Lung (tissue), 17 donors: ENCODE measurements at places on chromosomes 2 and 18.
A peak's percentile ranks its signal among the peaks of the same experiment; 100 is the strongest.

DNA sequence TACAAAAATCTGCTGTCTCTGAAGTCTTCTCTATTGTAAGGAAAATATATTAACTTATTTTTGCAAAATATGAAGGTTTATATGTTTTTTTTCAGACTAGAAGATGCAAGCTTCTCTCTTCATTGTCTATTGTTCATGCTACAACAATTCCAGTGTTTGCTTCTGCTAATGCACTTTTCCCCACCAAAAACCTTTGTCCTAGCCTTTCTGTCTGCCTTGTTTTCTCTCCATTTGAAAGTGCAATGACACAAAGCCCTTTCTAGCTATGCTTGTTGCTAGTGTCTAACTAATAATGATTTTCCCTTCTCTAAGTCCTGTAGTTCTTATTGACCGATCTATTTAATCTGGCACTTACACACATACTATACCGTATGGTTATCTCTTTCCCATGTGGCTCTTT, 369.5 kb upstream of the CELF4 start:
- DNase-seq: no peak

DNA sequence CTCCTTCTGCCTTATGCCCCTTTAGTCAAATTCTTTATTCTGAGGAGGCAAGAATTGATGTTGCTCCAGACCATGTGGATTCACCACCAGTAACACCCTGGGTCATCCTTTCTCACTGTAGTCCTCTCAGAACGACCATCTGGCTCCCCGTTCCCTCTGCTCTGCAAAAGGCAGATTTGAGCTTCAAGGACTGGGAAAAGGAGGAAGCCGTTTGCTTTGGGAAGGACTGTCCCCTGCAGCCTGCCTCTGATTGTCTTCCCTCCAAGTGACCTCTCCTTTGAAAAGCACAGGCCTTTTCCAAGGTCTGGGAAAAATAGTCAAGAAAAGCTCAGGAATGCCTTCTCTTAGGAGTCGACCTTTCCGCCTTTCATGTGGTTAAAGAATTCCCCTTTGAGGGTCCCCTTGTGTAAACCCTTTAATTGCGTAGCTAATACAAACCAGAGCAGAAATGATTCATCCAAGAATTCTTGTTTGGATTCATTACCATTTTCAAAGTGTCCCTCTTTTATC, 130.1 kb upstream of the COPS8 start:
- no peak for DNase-seq

- DNase-seq: no peak
These were observed 154.7 kb upstream of the CNTNAP5 start for GRCh38 chr2:123870206-123870880.

- DNase-seq: no peak
These were observed 38.8 kb downstream of the INHBB start for GRCh38 chr2:120384486-120385354.

DNA sequence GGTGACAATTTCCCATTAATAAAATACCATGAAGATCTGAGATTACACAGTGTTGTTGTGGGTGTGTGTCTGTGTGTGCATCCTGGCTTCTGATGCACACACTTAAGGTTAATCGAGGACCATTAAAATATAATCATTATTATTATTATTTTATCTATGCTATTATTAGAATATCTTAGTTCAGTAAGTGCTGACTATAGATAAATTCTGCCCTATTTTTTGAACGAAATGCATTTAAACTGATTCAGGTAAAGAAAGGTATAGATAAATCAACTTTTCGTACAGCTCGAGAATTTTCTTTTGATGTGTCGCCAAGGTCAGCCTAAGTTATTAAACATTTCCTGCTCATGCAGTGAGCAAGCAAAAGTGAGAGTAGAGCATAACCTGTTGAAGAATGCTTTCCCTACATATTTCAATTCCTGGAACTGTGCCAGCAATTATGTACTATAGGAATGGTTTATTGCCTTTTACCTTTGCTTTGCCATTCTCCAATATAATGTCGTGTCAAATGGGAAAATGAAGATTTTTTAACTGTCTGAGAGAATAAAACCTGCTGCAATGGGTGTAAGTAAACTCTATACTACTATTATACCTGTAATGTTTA, 25.8 kb downstream of the KCNJ3 start:
- DNase-seq: no peak

DNA sequence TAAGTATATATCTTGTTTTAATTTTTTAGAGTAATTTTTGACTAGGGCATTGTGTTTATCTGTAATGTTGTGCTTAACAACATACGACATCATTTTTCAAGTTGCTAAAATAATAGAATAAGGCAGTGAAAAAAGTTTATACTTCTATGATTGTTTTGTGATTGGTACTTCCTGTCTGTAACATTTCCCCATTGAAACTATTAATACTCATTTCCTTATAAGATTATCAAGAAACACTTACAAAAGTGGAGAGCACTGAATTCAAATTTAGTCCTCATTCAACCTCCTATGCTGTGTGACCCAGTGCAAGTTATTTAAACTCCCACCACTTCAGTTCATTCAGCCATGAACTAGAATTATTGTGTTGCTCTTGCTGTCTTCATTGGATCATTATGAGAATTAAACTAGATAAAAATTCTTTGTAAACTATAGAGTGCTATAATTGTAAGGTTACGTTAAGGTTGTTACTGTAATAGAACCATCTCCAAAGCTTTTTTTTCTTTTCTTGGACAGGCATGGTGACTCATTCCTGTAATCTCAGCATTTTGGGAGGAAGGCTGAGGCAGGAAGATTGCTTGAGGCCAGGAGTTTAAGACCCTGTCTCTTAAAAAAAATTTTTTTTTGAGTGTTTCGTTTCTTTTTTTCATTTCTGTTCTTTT, 2.8 kb downstream of the ETAA1 start:
- DNase-seq: no peak

DNA sequence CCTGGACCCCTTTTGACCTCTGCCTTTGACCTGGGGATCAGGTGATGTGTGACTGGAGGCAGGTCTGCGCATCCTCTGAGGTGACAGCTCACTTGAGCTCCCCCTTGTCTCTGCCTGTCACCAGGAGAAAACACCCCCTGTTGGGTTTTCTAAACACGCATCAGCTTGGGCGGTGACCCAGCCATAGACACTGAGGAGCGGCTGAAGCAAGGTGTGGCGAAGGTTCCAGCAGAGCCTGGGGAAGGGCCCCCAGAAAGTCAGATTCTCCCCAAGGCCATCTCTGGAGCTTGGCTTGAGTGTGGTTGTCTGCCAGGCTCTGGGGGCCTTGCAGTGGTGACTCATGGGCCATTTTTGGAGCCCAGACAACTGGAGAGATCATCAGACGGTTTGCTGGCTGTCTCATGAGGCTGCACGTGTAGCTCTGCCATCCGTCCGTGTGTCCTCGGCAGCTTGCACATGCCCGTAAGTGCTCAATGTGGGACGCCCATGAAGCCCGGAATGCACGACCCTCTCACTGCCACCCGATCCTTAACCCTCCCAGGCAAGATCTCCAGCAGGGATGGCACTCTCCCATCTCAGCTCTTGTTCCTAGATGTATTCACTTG, 29.4 kb downstream of the SIX3 start:
- no peak for DNase-seq

GRCh38 chr2:75736276-75736675, 25.6 kb upstream of the GCFC2 start:
- DNase-seq: no peak

DNA sequence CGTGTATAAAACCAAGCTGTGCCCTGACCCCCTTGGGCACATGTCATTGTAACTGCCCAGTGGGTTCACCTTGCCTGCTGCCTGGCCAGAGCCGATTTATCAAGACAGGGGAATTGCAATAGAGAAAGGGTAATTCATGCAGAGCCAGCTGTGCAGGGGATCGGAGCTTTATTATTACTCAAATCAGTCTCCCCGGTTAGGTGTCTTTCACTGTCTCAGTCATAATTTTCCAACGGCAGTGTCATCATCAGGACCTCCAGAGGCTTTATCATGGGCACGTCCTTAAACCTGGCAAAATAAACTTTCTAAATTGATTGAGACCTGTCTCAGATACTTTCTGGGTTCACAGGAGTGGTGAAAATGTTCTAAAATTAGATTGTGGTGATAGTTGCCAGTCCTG, 29.6 kb upstream of the PGAP1 start:
- no peak for DNase-seq

DNA sequence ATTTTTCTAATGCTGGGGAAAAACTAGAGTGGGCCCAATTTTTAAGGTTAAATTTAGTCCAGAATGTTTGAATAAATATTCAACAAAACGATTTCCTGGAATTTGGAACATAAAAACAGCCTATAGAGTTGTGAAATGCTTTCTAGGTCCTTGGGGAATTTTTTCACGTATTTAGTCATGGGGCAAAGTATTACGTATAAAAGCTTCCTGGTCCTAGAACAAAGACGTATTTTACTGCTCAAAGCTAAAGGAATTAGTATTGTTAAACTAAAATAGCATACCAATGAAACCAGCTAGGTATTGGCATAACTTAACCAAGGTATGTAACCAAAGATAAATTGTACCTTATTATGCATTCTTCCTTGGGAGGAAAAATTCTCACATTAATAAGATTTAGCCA, 1.6 kb downstream of the SESTD1 start:
- no peak for DNase-seq

DNA sequence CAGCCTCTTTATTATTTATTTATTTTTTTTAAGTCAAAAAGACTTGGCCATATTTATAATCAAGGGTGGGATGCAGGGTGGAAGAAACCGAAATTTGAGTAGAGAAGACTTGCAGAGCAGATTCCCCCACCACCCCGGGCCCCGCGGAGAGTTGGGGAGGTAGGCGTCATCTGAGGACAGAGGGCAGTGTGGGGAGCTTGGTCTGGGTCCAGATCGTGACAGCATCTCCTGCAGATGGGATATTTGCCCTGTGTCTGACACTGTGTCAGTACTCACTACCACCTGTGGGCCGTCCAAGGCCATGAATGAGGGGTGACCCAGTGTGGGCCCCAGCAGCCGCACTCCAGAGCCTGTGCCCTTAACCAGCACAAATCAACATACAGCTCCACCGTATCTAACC, 10.5 kb upstream of the PRELID3A start:
- DNase-seq: no peak

DNA sequence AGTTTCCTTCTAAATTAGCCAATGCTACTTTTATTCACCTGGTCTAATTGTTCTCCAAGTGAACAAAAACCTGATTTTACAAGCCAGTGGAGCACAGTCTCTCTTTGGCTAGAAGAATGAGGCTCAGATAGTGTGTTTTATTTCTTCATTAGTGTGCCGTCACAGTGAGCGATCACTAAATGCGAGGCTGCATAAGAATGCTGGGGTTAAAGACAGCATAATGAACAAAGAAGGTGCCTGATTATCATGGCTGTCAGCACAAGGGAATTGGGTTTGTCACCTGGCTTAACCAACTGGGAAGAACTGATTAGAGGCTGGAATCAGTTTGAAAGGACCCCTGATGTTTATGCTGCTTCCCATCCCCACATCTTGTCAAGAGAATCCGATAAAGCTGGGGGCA, 76.4 kb downstream of the EPHA4 start:
- DNase-seq: no peak

DNA sequence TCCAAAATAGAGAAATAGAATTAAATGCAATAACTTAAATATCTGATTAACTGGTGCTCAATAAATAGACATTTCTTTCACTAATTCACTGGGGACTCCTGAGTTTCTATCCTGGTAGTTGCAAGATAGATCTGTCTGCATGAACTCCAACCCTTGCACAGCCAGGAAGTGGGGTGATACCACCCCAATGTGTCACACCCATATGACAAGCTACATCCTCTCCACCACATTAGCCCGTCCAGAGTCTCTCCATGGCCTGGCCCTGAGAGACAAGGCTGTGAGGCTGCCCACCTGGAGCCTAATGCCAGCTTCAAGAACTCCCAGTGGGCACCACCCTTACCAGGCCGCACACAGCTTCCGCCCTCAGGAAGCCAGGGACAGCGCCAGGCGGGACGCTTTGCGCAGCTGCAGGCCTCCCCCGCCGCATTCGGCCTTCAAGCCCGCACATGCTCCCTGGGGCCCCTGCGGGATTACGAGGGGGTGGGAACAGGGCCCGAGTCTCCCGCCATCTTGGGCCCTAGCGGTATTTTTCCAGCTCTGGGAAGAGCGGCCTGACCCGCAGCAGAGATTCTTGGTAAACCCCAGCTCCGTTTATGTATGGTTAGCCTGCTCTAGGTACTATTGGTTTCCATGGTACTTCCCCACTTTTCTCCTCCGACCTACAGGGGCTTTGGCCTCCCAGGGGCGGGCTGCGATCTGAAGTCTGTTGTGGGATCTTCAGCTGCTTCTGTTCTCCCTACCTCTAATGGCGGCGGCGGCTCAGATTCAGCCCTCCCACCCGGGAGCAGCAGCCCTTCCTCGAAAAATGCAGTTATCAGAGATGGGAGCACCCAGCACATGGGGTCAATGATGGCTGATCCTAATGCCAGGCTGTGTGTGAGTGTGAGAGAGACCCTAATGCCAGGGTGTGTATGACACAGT, at the start of gene TDRD15:
Gene TDRD15, plus strand, starts transcription at position 496 of the 921 bp plus-strand sequence. CDS start 13,500 bp downstream, outside the sequence.
- no peak for DNase-seq

GRCh38 chr2:181738074-181738473, 57.8 kb upstream of the NEUROD1 start:
- no peak for DNase-seq

DNA sequence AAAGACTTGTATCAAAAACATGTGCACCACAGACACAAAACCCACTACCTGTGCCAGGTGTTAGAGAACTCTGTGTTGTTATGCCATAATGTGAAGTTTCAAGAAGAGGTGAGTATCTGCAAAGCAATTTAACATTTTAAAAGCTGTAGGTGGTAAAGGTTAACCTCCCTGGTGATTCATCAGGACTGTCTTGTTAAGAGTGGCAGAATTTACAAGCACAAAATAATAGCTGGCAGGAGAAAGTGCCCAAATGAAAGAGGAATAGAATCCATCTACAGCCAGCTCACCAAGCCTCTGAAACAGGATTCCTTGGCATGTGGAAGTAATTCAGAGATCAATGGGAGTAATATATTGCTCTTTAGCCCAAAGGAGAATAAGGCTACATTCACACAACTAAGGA, 230.7 kb downstream of the AFF3 start:
- DNase-seq: no peak

- peak; percentile 22 for DNase-seq
These were observed 79.2 kb upstream of the SETBP1 start for GRCh38 chr18:44601447-44601846.

- DNase-seq: no peak
These were observed 38.1 kb downstream of the SNED1 start for GRCh38 chr2:241036397-241036963.

DNA sequence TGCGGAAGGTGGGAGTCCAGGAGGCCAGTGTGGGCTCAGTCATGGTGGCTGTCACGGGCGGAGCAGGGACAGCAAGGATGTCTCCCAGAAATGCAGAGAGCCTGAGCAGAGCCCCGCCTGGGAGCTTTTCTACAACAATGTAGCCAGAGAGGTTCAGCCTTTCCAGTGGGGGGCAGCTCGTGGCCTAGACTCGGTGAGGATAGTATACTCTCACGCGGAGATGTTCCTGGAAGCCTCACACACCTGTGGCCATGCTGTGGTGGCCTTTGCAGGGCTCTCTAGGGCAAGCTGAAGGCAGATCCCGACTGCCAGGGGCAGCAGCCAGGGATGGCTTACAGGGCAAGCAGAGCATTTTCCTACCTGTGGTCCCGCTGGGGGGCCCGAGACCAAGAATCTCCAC, 244.1 kb downstream of the LDLRAD4 start:
- no peak for DNase-seq

GRCh38 chr2:134231301-134231964, 22.4 kb upstream of the MGAT5 start:
- DNase-seq: no peak
